ENCODE measurements at places on chromosomes 2 and 18. TPM values are rescaled to one million over a fixed set of nuclear protein-coding genes. Genes with fewer than 3 reads are reported as not detected.

IL18R1 gene
- total RNA-seq, result not detected

SERPINB3 gene
- total RNA-seq, result not detected

MGAT4A gene
- total RNA-seq, result 72.3 TPM

CCDC85A gene
- not detected for total RNA-seq

DNA sequence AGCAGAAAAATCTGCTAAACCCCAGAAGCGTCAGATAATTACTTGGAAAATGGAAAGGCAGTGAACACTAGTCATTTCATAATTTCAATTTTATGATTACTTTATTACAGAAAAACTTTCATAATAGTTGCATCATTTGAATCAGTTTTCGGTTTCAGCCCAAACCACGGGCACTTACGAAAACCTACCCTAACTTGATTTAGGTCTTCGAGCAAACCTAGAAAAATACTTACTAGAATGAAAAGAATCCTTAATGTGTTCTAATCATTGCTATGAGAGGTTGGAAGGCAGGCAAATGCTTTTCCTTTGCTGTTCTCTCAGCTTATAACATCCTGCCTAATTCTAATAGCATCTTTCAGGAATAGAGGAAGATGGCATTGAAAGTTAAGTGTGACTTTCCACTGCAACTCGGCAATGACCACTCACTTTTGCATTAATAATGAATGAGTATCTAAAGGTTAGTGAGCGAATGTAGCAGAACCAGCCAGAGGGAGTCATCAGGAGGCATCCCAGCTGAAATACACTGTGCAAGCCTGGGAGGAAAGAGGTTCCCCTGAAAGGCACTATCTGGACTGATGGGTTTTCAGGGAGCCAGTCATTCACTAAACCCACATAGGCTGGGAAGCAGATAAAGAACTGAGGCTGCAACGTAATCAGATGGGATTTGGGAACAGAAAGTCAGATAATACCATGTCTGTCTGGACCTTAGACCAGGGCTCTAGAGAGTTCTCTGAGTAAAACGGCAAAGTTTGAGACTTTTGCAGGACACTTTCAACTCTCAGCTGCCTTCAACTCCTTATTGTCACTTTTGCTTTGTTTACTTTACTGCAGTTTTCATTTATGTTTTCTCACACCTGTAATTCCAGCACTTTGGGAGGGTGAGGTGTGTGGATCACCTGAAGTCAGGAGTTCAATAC lies 520.8 kb downstream of the RNF144A start:
- H3K27me3 ChIP-seq, result no peaks in the 10 kb centered on the region
- no peak overlapping the region for H3K4me3 ChIP-seq

- H3K36me3 ChIP-seq, result no peaks in the 10 kb centered on the region
- no peaks in the 10 kb centered on the region for H3K27me3 ChIP-seq
- no peak overlapping the region for H3K27ac ChIP-seq
- no peaks in the 10 kb centered on the region for H3K4me1 ChIP-seq
These were observed 283.1 kb downstream of the SUCLG1 start for GRCh38 chr2:84175970-84176369.

- H3K36me3 ChIP-seq, result no peaks in the 10 kb centered on the region
- H3K4me3 ChIP-seq, result peak overlapping the region; percentile 5
- peaks cover 16% of the 10 kb centered on the region for H3K4me1 ChIP-seq
- peak; percentile 16 for DNase-seq
These were observed 1.5 kb downstream of the ERBB4 start for GRCh38 chr2:212536817-212537725.

DNA sequence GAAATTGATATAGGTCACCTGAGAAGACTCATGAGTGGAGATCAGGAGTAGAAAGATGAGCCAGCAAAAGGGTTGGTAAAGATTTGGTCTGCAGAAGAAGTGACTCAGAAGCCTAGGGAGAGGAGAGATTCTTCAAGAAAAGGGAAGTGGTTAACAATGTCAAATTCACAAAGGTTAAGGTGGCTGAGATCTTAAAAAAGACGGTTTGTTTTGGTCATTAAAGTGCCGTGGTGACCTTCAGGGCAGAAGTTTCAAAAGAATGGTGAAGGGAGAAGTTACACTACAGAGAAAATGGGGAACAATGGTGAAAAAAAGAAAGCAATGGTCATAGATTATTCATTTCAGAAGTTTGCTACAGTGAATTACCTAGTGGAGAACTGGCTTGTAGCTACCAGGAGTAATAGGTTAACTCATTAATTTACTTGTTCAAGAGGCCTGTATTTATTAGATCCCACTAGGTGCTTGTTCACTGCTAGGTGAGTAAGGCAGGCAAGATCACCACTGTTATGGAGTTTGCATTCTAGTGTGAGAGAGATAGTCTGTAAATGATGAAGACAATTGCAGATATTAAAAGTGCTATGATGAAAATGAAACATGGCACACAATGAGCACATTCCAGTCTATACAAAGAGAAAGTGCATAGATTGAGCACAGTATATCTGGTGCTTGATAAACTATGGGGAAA lies 43.0 kb downstream of the FBXO48 start:
- H3K4me1 ChIP-seq, result no peaks in the 10 kb centered on the region
- H3K4me3 ChIP-seq, result no peak overlapping the region
- DNase-seq, result no peak
- no peaks in the 10 kb centered on the region for H3K36me3 ChIP-seq
- no peak overlapping the region for H3K27ac ChIP-seq

- no peak overlapping the region for H3K27ac ChIP-seq
- DNase-seq, result no peak
- no peak overlapping the region for H3K4me3 ChIP-seq
- no peaks in the 10 kb centered on the region for H3K36me3 ChIP-seq
These were observed 141.4 kb downstream of the BCL2 start for GRCh38 chr18:63177919-63178821.

DNA sequence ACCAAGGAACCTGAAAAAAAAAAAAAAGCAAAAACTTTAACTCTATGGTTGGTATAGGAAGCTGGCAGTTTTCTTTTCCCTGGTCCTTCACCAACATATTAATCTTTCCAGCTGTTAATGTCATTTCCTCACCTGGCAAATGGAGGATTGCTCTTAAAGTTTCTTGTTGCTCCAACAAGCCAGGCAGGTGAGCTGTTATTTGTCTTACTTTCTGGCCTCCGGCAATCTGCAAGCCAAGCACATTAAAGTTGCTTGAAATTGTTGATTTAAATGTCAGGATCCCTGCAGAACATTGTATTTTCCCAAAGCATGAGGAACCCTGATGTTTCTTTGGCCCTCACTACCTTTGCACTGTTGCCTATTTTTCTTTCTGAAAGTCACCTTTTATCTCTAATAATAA lies 664.9 kb downstream of the METTL4 start:
- no peak overlapping the region for H3K4me3 ChIP-seq
- H3K4me1 ChIP-seq, result no peaks in the 10 kb centered on the region
- no peaks in the 10 kb centered on the region for H3K27me3 ChIP-seq
- no peak for DNase-seq
- H3K36me3 ChIP-seq, result no peaks in the 10 kb centered on the region
- H3K27ac ChIP-seq, result no peak overlapping the region

DNA sequence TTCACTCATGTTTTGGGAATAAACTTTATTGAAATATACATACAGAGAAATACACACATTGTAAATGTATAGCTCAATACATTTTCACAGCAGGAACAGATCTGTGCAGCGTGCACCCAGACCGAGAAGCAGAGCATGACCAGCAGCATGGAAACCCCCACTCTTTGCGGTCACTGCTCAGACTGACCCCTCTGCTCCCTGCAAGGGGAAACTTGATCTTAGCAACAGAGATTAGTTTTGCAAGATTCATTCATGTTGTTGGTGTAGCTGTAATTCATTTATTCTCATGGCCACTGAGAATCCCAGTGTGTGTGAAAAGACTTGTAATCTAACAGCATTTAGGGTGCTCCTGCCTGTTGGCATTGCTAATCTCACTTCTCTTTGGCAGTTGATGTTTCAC lies 35.2 kb downstream of the LPIN1 start:
- H3K4me1 ChIP-seq, result peaks cover 14% of the 10 kb centered on the region
- no peak overlapping the region for H3K27ac ChIP-seq
- no peaks in the 10 kb centered on the region for H3K36me3 ChIP-seq
- H3K4me3 ChIP-seq, result no peak overlapping the region

All from Caco-2 (cell line).